WERI-Rb-1 (cell line): ENCODE measurements at places on chromosomes 3 and 15.

GRCh38 chr3:141898908-141899307 lies 22.5 kb downstream of the ATP1B3 start:
- no peak for DNase-seq

- no peak for DNase-seq
These were observed 19.6 kb upstream of the MITF start for GRCh38 chr3:69719587-69720122.

GRCh38 chr15:70186152-70186551 lies 88.4 kb upstream of the TLE3 start:
- DNase-seq: peak; percentile 70

- peak; percentile 56 for DNase-seq
These were observed 262.0 kb upstream of the UMPS start for GRCh38 chr3:124467980-124468902.

GRCh38 chr15:62491642-62492041 lies 326.6 kb upstream of the C2CD4B start:
- DNase-seq: no peak

DNA sequence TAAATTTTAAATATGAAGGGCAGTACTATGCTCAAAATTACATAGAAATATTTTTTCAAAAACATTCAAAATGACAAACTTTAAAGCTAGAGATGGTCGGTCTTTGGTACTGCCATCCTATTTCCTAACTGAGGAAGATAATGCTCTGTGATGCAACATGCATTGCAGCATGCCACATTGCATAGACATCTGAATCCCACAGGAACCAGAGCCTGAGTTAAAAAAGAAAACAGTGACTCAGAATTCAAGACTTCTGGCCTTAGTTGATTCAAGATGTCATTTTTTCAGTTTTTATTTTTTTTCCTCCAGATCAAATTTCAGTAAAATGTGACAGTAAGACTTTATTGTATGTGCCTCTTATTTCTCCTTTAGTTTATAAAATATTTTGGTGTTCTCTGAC lies 33.1 kb downstream of the TP63 start:
- DNase-seq: no peak

DNA sequence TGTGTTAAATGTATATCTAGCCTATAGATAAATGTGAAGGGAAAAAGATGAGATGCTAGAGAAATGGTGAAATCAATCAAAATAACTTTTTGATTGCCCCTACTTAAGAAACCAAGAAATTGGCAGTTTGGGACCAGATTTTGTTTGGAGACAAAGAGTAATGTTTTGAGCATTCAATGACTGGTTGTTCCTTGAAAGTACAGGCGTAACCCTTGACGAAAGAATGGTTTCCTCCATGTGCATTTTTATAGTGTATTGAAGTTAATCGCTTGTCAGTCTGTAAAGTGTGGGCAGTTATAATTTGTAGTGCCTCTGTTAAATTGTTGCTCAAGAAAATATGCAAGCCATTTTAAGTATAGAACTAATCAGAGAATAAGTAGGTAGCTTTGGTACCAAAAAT lies 1.2 kb downstream of the KIF23 start:
- DNase-seq: no peak

DNA sequence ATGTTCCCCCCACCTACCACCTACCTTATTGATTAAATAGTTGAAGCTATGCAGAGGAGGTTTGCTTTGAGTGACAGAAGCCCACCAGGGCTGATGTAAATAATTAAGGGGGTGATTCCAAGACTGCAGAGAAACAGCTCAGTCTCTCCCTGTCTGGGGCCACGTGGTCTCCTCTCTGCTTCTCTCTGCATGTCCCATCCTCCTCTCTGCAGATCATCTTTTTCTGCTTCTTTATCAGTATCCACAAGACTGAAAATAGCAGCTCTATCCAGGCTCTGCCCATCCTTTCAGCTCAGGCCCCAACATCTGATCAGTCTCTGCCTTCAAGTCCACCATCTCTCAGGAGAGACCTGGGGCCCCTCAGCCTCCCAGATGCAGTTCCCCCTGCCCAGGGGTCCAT lies 110.8 kb downstream of the ANP32A start:
- DNase-seq: no peak

GRCh38 chr3:40258555-40258954 lies 51.0 kb upstream of the EIF1B start:
- no peak for DNase-seq

DNA sequence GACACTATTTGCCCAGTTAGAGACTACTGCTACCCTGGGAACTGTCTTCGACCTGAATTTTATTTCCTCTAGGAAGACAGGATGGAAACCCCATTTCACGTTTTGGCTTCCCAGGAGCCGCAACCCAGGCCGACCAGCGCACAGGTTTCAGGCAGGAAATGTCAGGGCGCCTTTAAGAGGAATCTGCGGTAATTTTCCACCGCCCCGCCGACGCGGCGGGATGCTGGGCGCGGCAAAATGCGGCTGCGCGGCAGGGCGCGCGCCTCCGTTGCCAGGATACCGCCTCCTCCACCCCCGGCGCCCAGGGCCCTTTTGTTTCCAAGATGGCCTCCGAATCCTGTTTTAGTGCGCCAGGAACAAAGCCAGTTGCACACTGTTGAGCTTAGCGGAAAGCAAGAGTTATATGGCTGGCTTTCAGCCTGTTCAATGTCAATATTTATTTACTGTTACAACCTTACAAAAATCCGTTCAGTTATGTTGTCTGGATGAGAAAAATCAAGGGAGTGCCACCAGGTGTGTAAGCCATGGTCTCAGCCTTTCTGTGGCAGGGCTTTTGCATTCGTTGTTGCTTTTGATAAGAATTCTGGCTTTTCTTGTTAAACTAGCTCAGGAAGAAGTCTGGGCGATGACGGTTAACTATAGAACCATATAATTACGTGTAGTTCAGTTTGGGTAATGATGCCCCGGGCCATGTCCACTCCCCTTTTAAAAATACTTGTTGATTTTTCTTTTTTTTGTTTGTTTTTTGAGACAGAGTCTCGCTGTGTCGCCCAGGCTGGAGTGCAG lies 79.7 kb upstream of the CHD2 start:
- peak; percentile 91 for DNase-seq

DNA sequence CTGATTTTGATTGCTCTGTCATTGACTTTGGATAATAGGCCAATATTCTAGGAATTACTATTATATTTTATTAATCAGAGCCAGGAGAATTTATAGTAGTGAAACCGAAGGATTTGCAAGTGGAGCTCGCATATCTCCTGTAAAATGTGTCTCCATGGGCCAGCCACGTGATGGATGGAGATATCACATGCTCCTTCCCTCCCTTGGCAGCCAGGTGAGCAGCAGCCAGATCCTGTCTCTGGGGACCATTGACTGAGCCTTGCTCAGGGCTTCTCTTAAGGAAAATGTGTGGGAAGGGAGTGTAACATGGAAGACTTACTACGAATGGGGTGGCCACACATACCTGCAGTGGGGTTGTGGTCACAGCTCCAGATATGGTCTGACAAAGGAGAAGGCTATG lies 144.7 kb upstream of the RGMA start:
- DNase-seq: no peak

GRCh38 chr3:132378048-132378762 lies 39.1 kb upstream of the DNAJC13 start:
- DNase-seq: no peak

- no peak for DNase-seq
These were observed 484 bp upstream of the C3orf52 start for GRCh38 chr3:112085735-112086075.

DNA sequence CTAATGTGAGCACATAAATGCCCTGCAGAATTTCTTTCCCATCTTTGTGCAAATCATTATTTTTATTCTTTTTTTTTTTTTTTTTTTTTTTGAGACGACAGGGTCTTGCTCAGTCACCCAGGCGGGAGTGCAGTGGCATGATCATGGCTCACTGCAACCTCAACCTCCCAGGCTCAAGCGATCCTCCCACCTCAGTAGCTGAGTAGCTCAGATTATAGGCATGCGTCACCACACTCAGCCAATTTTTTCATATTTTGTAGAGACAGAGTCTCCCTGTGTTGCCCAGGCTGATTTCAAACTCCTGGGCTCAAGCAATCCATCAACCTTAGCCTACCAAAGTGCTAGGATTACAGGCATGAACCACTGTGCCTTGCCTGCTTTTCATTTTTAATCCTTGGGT lies 22.9 kb downstream of the DAG1 start:
- no peak for DNase-seq

DNA sequence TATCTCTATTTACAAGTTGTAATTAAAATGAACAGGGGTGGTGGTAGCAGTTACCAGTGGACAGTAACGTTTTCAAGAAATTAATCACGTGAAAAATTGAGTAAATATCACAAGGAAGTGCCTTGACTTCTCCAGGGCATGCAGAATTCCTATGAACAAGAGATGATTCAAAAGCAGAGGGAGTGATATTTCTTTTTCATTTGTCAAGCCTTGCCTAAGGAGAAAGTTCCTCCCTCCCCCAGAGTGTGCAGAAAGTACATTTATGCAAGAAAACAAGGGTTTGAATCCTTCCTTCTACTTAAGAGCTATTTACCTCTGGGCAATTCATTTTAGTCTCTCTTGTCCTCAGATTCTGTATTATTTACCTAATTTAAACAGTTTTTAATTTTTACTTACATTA lies 53.3 kb upstream of the ZNF385D start:
- DNase-seq: no peak

DNA sequence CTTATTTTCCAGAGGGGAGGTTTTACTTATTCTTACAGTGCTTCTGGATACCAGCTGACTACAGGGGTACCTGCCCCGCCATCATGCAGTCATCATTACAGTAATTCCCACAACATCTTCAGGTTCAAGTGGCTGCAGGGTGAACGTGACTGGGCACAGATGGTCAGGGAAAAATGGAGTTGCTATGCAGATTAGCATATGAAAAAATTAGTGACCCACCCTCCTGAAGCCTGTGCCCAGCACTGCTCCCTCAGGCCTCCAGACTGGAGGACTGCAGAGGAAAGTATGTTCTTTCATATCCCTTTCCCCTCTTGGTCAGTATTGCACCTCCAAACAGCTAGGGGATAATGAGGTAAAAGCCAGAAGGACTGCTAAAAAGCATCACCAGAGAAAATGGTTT lies 937.9 kb downstream of the TUSC7 start:
- no peak for DNase-seq

DNA sequence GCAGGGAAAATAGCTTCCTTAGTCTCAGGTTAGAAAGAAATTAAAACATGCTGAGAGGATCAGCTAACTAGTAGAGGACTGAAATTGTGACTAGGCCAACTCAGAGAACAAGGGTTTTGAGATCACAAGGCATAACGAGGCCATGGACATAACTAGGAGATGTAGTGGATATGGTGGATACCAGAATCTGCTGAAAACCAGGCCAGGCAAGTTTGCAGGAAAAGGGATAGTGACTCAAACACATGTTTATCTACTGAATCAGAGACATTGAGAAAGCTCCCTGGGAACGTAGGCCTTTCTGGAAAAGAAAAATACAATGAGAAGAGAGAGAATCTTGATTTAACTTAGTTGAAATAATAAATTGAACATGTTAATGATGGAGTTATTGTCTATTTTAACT lies 326.5 kb upstream of the GBE1 start:
- DNase-seq: no peak

DNA sequence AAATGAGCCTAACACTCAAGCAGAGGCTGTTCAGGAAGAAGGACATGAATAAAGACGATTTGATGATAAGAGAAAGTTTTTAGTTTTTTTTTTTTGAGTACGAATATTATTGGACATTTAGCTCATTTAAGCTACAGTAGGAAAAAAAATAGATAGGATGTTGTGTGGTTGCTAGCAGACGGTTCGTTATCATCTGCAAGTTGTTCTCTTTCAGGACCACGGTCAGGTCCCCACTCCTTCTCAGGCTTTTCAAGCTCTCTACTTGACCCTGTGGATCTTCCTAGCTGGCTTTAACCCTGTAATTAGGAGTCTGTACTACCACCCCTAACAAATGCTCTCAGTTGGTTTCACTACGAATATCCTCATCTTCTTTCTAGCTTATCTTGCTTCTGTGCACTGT lies 1.1 kb downstream of the KCNH8 start:
- DNase-seq: no peak

DNA sequence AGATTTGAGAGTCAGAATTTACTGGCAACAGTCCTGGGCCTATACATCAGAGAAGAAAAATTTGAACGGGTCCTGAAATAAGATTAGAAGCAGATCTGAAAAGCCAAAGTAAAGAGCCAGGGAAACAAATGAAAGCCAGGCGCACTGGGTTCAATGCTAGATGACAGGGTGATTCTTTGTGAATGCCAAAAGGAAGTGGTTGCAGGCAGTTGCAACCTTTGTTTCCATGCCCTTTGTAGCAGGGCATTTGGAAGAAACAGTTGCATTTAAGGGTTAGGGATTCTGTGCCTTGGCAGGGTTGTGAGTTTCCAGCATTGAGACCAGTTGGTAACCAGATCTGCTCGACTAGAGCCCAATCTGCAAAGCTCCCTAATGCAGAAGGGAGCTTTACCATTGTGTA lies 36.4 kb upstream of the MTHFS start:
- DNase-seq: no peak

GRCh38 chr15:42156243-42156922 lies at the start of gene PLA2G4F:
Gene PLA2G4F, minus strand, starts transcription at chr15:42156636. Its CDS starts 87 bp downstream, at chr15:42156549.
- DNase-seq: no peak

- peak; percentile 33 for DNase-seq
These were observed 50.6 kb downstream of the GMNC start for GRCh38 chr3:190811775-190812480.

DNA sequence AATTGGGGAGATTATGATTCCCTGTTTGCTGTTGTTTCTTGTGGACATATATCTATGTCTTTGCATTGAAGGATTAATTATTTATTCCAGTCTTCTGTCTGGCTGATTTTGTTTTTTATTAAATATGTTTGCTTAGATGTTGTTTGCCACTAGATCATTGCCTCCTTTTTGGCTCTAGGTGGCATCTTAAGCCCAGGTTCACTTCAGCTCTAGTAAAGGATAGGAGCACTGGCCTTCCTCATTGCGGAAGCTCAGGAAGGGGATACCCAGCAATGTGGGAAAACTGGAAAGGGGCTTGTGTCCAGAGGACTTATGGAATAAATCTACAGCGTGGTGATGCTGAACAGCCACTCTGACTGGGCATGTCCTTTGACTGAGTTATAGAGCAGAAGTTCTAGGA lies 821.6 kb downstream of the PDCD6IP start:
- DNase-seq: no peak

DNA sequence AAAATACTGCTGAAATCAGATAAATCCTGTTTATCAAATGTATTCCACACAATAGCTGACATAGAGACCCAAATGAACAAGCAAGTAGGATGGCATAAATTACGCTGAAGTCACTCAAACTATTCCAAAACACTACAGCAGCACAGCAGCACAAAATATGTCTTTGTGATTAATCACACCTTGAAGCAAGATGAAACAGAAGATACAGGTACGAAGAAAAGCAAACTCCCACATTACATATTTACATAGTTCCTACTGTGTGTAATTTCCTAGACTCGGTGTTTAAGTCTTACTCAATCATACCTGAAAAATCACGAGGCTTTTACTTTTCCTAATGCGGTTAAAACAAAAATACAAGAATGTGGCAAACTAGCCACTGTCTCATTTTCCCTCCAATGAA lies 38.3 kb downstream of the CHSY1 start:
- no peak for DNase-seq
